Camera-type eye (tissue), 1 donor: ENCODE measurements at places on chromosomes 5 and 9. TPM values are rescaled to one million over a fixed set of nuclear protein-coding genes. Genes with fewer than 3 reads are reported as not detected.

SPRY4 gene
- total RNA-seq, result 12.1 TPM

LHX6 gene
- 1.9 TPM for total RNA-seq

C9orf78 gene
- 57.0 TPM for total RNA-seq

TMEM174 gene
- not detected for total RNA-seq

RNF183 gene
- total RNA-seq, result 0.66 TPM

CLK4 gene
- total RNA-seq, result 78.8 TPM
